Stimulated activated CD8-positive, alpha-beta memory T cell treated with anti-CD3 and anti-CD28 coated beads, Interleukin-7, amount 100 ng/mL, for 1 hour (primary cell): ENCODE measurements at places on chromosomes 7 and 10.

- DNase-seq: no peak
Measured at GRCh38 chr10:10626734-10627133, 390.9 kb upstream of the CELF2 start.

GRCh38 chr10:53314876-53315275, 542.3 kb upstream of the MBL2 start:
- no peak for DNase-seq

- no peak for DNase-seq
Measured at GRCh38 chr7:90886416-90886815, 290.3 kb downstream of the CDK14 start.

DNA sequence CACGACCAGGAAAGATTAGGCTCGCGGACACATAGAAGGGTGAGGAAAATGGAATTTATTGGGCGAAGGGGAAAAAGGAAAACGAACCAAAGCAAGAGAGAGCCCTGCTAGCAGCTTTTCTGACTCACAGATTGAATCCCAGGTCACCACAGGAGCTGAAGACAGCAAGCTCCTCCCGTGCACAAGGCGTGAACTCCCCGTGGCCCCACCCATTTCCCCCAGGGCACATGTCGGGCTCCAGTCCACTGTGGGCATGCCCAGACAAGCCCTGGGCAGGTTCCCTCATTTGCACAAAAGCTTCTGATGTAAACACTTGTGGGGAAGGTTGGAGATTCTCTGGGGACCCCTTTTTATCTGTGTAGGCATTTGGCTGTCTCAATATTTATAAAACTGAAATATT, 582.4 kb downstream of the SUGCT start:
- no peak for DNase-seq

GRCh38 chr10:80805343-80806020, 267.8 kb downstream of the SH2D4B start:
- no peak for DNase-seq

DNA sequence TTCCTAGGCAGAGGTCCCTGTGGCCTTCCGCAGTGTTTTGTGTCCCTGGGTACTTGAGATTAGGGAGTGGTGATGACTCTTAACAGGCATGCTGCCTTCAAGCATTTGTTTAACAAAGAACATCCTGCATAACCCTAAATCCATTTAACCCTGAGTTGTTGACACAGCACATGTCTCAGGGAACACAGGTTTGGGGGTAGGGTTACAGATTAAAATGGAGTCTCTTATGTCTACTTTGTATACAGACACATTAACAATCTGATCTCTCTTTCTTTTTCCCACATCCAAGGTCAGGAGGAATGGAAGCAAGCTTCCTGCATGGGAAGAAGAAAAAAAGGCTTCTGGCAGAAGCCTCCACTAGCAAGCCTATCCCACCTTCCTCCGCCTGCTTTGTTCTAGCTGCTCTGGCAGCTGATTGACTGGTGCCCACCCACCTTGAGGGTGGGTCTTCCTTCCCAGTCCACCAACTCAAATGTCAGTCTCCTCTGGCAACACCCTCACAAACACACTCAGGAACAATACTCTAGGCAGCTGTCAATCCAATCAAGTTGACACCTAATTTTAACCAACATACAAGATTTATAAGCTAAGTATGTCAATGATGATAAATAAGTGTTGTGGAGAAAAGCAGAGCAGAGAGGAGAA, 176.5 kb upstream of the CCZ1B start:
- no peak for DNase-seq
